Stimulated activated CD4-positive, alpha-beta T cell treated with anti-CD3 and anti-CD28 coated beads, Interleukin-1b, Interleukin-23, amount 100 ng/mL, for 1 hour (primary cell): ENCODE measurements at places on chromosomes 4 and X.

DNA sequence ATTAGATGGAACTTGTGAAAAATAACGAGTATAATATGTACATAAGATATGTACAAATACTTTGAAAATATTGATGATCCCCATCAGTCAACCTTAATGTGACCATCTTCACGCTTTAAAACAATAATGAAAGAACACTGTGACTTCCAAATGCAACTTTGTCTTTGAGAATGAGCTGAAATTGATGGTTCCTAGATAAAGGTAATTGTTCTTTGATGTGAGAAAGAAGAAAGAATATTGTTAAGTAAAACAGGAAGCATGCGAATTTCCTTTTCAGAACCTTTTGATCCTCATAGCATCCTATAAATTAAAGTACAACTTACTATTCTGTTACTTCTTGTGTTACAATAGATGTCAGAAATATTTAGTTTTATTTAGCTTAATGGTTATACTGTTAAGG is 22.2 kb downstream of the IL2 start:
- DNase-seq = no peak

DNA sequence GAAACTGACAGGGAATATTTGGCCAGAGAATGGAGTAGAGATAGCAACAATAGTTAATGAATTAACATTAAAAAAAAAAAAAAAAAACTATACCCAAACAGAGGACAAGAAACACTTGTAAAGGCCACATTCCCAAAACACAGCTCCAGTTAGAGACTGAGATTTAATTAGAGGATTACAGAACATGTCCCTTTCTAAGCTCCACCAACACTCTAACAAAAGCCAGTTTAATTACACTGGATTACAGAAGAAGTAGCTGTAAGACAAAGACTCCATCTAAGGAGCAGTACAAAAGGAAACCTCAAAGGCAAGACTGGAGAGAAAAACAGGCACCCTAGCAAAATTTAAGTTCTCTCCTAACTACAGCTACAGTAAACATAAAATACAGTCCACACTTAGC is 1247.7 kb upstream of the AGA start:
- no peak for DNase-seq

- DNase-seq = no peak
These were observed 10.4 kb downstream of the FRG2 start for GRCh38 chr4:190016369-190017289.

- no peak for DNase-seq
These were observed at the start of gene FHDC1 for GRCh38 chr4:152935631-152936445. Gene FHDC1 (plus strand): TSS chr4:152936323. CDS start chr4:152943058, 6,735 bp downstream.

DNA sequence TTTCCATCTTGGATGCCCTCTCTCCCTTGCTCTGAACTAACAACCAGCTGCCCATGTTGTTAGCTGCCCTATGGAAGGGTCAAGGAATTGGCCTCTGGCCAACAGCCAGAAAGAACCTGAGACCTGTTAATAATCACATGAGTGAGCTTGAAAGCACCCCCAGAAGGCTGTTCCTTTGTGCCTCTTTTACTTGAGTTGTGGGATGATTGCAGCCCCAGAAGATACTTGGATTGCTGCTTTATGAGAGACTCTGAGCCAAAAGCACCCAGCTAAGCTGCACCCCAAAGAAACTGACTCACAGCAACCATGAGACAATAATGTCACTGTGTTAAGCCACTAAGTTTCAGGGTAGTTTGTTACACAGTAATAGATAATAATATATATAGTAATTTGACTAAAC is 73.3 kb downstream of the FRYL start:
- DNase-seq = no peak

- DNase-seq = no peak
These were observed 4.5 kb upstream of the MAMLD1 start for GRCh38 chrX:150358651-150359050.

DNA sequence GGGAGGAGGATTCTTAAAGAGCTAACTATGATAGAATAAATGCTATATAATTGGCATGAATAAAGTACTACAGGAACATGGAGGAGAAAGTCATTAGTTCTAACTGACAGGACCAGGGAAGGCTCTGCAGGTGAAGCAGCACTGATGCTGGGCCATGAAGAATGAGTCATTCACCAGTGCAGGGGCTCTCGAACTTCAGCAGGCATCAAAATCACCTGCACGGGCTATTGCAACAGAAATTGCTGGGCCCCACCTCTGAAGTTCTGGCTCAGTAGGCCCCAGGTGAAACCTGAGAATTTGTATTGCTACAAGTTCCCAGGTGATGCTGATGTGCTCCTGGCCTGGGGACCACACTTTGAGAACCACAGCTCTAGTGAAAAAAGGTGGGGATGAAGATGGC is 33.7 kb downstream of the TMEM150C start:
- DNase-seq = no peak

DNA sequence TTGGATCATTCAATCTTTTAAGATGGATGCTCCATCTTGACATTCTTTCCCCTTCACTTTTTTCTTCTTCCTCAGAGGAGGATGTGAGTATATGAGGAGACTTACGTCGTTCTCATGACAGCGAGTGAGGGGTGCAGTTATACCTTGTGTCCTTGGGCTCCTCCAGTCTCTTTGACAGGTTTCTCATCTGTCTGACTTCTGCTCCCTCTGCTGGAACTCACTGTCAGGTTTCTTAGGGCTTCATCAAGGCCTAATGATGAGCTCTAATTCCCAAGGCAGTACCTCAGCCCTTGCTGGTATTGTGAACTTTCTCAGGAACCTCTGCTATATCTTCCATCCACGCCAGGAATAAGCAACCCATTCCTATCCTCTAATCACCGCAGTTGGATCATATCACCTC is 237.8 kb upstream of the ADGRL3 start:
- DNase-seq = no peak

DNA sequence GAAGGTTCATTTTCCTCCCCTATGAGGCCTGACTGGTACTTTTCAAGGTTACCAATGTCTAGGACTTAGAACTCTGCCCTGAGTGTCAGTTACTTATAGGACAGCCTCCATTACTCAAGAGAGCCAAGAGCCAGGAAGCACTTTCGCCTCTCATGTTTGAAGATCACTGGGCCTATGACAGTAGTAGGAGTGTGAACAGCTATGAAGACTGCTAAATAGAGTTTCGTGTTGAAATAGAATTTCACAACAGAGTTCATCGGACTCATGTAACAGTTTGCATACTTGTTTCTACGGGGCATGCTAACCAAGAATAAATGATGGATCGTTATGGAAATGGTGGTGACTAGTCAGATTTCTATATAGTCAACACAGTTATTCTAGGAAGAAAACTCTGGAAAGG is 97.8 kb upstream of the GPC4 start:
- no peak for DNase-seq

GRCh38 chr4:84596826-84597225 is 13.9 kb downstream of the CDS1 start:
- no peak for DNase-seq

GRCh38 chr4:13860126-13860525 is 232.6 kb upstream of the BOD1L1 start:
- no peak for DNase-seq

DNA sequence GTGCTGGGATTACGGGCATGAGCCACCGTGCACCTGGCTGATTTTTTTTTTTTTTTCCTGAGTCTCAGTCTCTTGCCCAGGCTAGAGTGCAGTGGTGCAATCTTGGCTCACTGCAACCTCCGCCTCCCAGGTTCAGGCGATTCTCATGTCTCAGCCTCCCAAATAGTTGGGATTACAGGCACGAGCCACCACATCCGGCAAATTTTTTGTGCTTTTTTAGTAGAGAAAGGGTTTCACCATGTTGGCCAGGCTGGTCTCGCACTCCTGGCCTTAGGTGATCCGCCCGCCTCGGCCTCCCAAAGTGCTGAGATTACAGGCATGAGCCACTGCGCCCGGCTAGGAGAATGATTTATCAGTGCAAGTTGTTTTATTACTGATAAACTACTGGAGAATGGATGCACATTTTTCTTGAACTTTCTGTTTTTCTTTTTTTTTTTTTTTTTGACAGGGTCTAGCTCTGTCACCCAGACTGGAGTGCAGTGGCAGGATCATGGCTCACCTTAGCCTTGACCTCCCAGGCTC is 39.7 kb upstream of the DHRSX start:
- no peak for DNase-seq

DNA sequence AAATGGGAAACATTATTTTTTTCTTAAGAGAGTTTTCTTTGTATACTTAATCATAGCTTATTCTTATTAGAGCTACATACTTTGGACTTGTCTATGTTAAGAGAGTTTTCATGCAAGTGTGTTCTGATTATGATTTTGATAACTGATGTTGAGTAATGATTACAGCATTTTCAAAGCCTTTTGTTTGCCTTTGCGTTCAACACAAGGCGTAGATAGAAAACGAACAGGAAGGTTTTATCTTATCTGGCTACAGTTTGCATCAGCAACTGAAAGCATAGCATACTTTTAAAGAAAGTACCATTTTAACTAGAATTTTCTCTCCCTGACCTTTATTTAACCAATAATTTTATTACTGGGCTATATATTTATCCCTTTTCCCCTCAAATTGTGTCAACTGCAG is 51.6 kb upstream of the PDLIM5 start:
- no peak for DNase-seq

GRCh38 chr4:138540056-138540800 is 298.1 kb upstream of the SLC7A11 start:
- DNase-seq = no peak

GRCh38 chr4:1354136-1354982 is 7.4 kb downstream of the UVSSA start:
- no peak for DNase-seq

DNA sequence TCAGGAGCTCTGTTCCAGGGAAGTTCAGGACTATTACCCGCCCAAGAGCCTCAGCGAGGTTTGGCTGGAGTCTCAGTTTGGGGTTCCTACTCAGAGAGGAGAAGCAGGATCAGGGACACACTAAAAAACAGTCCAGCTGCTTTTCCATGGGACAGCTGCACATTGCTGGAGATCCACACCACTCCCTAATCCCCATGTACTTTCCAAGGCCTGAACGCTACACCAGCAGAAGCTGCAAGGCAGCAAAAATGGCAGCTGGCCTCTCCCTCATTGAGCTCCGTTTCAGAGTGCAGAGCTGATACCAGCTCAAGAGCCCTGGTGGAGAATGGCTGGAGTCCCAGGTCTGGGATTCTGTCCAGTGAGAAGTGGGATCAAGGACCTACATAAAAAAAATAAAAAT is 551.2 kb upstream of the PABPC5 start:
- no peak for DNase-seq

DNA sequence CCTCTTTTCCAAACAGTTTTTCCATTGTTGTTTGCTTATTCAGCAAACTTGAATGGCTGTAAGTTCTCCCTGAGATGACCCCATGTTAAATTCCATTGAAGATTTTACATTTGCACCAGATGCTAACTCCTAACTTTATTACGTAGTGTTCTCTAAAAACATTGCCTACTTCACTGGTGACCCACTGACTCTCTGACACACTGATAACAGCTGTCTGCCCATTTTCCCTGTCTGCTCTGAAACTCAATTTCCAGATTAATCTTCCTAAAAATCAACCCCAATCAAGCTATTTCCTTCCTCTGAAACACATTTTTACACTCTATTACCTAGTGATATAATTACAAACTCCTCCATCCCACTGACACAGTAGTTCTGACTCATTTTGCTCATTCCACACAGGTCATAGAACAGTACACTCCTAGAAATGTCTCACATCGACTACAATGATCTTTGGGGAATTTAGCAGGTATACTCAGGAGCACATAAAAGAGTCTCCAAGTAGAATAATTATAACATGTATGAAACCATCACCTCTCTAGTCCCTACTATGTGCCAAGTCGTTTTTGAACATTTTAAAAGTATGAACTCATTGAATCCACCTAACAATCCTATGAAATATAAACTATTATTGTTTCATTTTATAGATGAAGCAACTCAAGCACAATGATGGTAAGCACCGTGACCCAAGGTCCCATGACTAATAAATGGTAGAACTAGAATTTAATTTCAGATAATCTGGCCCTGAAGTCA is 210.9 kb downstream of the SLIT2 start:
- DNase-seq = no peak
